Inflammatory macrophage (primary cell): ENCODE measurements at places on chromosomes 13 and 19.

GRCh38 chr19:55647732-55648584 lies at the start of gene CCDC106:
CCDC106 (plus strand) TSS chr19:55648212; CDS start chr19:55649047, 835 bp downstream.
- peak; percentile 49 for DNase-seq

- peak; percentile 91 for DNase-seq
Observed at GRCh38 chr13:41458761-41459431, 1.5 kb downstream of the RGCC start.

GRCh38 chr13:109357751-109358471 lies 428.5 kb downstream of the IRS2 start:
- no peak for DNase-seq

- DNase-seq = no peak
Observed at GRCh38 chr13:112358156-112358555, 18.0 kb upstream of the SPACA7 start.

DNA sequence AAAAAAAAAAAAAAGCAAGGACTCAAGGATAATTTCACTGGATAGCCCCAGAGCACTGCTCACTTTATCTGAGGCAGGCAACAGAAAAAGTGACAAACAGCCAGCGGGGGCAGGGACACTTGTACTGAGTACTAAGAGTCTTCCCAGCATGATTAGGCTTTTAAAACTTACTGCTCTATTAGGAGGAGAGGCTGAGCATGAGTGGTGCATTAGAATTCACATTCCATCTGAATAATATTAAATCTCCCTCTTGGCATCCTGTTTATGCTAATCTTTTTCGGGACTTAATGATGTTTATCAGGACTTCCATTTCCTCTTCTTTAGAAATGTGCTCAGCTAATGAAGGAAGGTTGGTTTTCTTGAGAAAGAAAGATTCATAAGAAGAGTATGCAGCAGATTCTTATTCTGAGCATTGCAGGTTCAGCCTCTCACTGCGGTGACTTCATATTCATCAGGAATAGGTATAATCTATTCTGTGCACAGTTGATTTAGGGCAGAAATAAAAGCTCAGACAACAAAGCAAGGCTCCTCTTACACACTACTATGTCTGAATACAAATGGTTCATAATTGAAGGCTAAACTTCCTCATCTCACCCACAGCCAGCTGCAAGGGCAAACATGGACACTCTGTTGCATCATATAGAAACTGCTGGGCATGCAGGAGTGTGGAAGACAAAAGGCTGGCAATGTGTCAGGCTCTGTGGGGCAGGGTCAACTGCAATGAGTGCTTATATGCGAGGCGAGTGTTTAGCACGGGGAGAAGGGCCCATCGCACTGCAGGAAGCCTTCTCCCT lies 107.0 kb downstream of the KL start:
- peak; percentile 86 for DNase-seq

- DNase-seq = no peak
Observed at GRCh38 chr13:73079359-73079758, 20.6 kb downstream of the KLF5 start.

- no peak for DNase-seq
Observed at GRCh38 chr19:3263866-3264265, 39.4 kb downstream of the CELF5 start.

GRCh38 chr19:33152176-33152575 lies 20.3 kb downstream of the WDR88 start:
- peak; percentile 73 for DNase-seq

DNA sequence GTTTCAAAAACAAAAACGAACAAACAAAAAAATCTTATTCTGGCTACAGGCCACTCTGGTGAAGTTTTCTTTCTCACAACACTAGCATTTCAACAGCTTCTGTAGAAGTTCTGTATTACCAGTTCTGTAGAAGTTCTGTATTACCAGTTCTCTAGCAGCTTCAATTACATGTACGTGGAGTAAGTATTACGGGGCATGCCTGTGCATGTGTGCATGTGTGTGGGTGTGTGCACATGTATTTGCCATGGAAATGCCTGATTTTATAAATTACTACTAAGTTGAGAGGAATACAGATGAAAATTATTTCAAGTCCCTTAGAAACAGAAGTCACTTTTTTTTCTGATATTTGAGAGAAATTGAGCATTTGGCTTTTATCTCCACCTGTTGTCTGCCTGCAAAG lies 414.2 kb downstream of the FOXO1 start:
- no peak for DNase-seq

- DNase-seq = peak; percentile 42
Observed at GRCh38 chr13:31903111-31903815, 128.3 kb upstream of the FRY start.

DNA sequence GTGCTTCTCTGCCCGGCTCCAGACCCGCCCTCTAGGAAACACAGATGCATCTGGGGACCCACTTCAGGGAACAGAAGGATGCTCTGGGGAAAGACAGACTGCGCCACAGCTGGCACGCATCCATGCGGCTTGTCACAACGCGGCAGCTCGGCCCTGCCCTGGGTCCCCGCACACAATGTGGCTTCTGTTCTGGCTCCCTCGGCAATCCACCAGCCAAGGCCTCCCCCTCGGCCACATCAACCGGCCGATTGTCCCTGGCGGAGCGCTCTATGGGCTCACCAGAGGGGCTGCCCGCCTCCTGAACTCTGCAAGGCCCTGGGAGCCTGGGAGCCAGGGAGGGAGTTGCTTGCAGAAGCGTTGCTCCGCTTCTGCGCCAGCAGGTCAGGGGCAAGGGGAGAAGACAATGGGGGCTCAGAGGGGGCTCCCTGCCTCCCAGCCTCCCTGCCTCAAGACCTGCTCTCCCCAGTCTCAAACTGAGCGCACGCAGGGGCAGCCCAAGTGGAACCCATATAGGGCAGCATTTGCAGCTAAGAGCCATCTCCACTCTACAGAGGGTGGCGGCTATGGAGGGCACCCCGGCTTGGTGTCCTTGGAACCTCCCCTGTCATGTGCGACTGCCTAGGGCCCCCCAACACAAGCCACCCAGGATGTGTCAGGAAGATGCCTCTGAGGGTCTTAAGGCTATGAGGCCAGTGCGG lies 37.9 kb downstream of the MLLT1 start:
- DNase-seq = no peak

- no peak for DNase-seq
Observed at GRCh38 chr19:57302727-57303401, 17.4 kb upstream of the ZNF543 start.

DNA sequence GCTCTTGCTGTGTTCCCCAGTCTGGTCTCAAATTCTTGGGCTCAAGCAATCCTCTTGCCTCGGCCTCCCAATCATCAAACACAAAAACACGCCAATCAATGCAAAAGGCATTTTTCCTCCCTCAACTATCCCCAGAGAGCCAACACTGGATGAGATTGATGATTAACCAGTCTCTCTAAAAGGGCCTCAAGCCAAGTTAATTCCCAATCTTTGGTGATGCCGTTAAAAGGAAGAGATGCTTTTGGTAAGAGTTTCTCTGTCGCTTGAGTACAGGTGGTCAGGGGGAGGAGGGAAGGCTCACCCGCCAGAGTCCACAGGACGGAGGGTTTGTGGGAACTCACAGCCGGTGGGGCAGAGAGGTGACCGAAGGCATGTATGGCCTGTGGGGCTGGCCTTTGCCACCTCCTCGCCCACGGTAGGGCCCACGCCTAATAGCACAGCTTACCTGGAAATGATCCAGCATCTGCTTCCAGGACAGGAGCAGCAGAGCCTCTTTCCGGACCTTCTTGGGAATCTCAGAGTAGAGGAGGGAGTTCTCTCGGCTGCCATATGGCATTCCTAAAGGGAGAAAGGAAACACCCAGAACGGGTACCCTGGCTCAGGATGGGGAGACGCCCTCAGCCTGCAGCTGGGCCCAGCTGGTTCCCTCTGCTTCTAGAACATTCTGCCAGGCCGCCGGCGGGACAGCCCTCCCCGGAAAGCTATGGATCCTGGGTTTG lies 18.1 kb downstream of the DPP9 start:
- DNase-seq = no peak

- DNase-seq = no peak
Observed at GRCh38 chr19:8513036-8513686, 806 bp downstream of the ZNF414 start.

DNA sequence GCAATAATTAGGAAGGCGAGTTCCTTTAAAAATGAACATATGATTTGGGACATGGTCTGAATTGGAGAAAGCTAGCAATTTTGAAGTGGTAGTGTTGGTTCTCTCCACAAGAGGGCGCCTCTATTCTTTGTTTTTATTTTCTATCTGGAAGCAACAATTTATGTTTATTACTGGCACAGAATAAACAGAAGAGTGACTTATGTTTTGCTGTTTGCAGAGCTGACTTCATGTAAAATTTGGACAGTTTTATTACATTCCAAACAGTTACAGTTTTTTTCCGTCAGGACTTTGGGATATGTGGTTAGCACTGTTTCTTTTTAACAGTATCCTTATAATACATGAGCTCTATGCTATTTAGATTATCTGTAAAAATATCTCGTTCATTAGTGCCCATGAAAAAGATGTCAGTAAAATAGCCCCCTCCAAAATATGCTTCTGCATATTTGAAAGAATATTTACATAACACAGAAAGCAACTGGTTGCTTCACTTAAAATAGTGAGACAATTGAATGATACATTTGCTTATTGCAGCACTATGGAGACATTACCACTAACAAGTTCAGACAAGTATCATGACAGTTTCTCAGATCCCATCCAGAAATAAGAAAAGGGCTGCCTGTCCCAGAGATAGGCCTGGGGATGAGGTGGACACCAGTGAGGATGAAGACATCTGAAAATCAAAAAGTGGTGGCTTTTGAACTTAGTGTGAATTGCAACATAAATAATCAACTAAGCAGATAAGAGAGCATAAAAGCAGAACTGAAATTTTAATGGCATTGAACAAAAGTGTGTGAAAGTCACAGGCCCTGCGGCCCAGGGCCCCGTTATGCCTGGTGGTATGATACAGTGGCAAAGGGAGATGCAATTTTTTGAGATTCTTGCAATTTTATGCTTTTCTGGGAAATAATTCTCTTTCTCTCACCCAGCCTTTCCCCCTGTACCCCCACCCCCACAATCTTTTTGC lies 32.3 kb upstream of the FGF9 start:
- DNase-seq = peak; percentile 43

DNA sequence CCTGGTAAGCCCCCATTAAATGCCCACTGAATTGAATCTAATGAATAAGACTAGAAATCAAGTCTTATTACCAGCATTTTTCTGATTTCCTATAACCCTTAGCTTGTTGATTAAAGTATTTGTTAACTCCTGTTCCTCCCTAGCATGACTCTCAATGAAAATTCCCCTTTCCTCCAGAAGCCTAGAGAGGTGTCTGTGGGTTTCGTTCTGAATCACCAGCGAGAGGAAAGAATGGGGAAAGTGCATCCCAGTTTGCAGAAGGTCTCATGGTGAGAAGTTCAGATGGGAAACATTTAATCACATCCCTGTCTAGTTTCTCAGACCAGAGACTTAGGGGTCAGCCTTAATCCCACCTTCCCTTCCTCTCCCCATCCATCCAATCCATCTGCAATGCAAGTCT lies 26.9 kb downstream of the POU2F2 start:
- peak; percentile 27 for DNase-seq

GRCh38 chr13:82878536-82878935 lies 1003.7 kb downstream of the SLITRK1 start:
- no peak for DNase-seq

DNA sequence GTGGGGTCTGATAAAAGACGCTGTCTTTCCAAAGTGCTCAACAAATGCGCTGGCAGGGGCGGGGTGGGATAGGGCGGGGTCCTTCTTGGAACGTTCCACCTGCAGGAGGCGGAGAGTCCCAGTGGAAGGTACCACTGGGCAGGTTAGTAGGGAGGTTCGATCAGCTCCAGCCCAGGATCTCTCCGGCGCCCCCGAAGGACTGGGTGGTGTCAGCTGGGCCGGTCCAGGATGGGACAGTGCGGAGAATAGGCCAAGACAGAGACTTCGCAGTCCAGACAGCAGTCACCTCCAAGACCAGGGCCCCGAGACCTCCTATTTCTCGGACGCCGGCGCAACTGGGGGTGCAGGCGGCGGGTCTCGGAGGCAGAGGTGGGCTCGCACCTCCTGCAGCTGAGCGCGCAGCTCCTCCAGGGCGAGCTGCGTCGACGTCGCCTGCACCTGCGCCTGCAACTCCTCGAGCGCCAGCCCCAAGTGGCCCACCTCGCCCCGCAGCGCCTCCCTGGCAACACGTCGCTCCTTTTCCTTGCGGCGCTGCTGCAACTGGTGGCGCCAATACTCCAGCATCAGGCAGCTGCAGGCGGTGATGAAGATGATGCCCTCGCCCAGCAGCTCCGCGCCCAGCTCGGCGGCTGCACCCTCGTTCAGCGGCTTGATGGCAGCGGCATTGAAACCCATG lies 21.6 kb downstream of the VASP start:
- DNase-seq = no peak

DNA sequence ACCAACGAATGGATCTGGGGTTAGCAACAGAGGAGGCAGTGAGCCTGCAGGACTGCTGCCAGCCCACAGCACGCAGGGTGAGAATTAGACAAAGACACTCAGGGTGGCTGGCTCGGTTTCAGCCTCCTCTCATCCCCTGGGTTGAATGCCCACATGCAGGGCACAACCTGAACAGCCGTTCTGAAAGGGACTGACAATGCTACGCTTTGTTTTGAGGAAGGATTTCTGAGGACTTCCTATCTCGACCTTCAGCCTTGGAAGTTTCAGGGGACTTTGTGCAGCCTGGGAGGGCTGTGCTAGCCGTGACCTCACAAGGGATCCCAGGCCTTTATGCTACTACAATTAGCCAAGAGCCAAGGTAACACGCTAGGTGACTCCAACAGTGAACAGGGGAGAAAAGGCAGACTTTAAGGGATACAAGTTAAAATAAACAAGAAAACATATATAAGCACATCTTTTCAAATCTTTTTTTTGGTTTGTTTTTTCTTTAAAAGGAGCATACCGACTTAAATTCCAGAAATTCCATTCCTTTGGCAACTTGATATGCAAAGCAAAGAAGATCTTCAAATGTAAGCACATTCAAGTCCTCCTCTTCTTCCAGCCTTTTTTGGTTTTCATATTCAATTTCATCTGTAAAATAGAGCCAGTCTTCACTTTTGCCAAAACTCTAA lies 34.5 kb upstream of the URAD start:
- DNase-seq = no peak

DNA sequence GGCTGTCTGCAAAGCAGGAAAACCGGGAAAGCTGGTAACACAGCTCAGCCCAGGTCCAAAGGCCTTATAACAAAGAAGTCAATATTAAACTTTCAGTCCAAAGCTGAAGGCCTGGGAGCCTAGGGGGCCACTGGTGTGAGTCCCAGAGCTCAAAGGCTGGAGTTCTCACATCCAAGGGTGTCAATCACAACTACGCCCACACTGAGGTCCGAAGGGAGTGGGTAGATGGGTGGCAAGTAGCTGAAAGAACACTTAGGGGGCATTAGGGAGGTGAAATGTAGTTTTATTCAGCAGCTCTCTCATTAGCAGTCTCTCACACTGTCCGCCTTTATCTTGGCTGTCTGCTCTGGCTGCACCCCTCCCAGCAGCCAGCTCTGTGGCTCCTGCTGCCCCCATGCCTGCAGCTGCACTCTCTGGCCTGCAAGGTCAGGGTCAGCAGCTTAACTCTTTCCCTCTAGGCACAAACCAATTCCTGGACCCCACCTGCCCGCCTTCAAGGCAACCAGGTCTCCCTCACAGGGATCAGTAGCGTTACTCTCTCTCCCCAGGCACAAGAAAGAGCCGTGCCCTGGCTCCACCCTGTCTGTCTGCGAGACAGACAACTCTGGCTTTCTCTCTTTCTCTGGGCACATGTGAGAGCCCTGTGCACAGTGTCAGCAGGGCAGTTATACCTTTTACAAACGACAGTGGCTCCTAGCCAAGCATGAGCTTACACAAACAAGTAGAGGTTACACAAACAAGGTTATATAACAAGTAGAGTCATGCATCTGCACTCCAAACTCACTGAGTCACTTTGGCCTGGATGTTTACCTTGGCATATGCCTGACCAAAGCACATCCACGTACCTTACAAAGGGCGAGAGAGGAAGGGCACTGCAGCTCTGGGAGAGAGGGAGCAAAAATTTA lies 249.4 kb upstream of the PCDH20 start:
- no peak for DNase-seq
